Left ventricle myocardium inferior (tissue), 1 donor: ENCODE measurements at places on chromosomes 5 and 9. TPM values are rescaled to one million over a fixed set of nuclear protein-coding genes. Genes with fewer than 3 reads are reported as not detected.

DNA sequence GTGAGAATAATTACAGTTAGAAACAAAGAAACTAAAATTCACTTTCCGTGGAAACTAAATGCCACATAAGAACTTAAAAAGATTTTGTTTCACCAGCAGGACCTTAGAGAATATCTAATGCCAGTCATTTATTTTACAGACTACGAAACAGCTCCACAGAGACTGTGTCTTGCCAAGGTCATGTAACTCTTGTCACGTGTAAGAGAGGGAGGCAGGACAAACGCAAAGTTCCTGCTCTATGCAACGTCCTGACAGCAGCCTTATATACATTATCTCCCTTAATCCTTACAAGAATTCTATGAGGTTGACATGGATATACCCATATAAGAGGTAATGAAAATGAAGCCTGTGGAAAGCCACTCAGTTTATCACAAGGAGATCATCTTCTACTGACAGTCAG lies 39.4 kb downstream of the CTNNAL1 start:
- no peak for DNase-seq
- H3K36me3 ChIP-seq = peaks cover 18% of the 10 kb centered on the region
- peaks cover 32% of the 10 kb centered on the region for H3K4me1 ChIP-seq
- no peaks in the 10 kb centered on the region for H3K27me3 ChIP-seq
- H3K27ac ChIP-seq = peak overlapping the region; percentile 79

DNA sequence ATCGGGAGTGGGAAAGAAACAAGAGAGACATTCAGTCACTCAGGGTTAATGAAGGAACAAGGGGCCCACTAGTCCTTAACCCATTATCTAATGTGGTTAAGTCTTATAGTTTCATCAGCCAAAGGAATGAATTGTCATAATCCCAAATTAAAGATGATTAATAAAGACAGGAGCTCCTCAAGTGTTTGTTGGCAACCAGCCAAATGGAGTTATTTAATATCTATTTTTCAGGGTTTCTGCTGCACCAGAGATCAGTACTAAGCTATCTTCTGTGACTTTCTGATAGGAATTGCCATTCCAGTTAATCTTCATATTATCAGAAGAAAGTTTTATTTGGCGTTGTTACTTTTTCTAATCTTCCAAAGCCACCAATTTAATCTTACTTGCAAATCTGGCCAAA lies 34.0 kb upstream of the FCHO2 start:
- no peaks in the 10 kb centered on the region for H3K27me3 ChIP-seq
- no peak for DNase-seq
- H3K4me3 ChIP-seq = no peak overlapping the region
- no peaks in the 10 kb centered on the region for H3K36me3 ChIP-seq
- H3K27ac ChIP-seq = no peak overlapping the region
- H3K4me1 ChIP-seq = no peaks in the 10 kb centered on the region

GRCh38 chr9:137049544-137050449 lies 3.8 kb upstream of the NPDC1 start:
- peaks cover 80% of the 10 kb centered on the region for H3K27me3 ChIP-seq
- DNase-seq = no peak
- no peaks in the 10 kb centered on the region for H3K36me3 ChIP-seq
- no peak overlapping the region for H3K4me3 ChIP-seq

The OR1J2 gene
- not detected for total RNA-seq

DNA sequence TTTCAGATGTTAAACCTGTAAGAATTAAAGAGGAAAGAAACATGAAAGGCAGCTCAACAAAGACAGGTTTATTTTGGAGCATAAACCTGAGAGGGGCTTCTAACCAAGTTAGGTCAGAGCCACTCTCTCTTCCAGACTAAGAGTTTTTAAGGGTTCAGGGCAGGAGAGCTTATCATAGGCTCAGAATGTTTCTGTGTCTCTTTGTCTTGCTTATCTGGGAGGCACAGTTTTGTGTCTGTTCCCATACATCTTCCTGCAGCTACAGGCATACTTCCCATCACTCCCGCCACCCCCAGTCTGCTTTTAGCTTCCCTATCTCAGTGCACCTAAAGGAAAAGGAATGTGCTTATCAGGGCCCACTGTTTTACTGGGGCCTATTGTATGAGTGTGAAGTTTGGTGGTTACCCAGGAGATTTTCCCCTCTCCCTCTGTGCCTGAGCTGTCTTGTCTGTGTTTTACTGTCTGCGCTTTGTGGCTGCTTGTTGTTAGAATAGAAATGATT lies 21.9 kb downstream of the CD14 start:
- no peaks in the 10 kb centered on the region for H3K27me3 ChIP-seq
- H3K4me1 ChIP-seq = peaks cover 13% of the 10 kb centered on the region
- no peak for DNase-seq
- H3K36me3 ChIP-seq = no peaks in the 10 kb centered on the region

DNA sequence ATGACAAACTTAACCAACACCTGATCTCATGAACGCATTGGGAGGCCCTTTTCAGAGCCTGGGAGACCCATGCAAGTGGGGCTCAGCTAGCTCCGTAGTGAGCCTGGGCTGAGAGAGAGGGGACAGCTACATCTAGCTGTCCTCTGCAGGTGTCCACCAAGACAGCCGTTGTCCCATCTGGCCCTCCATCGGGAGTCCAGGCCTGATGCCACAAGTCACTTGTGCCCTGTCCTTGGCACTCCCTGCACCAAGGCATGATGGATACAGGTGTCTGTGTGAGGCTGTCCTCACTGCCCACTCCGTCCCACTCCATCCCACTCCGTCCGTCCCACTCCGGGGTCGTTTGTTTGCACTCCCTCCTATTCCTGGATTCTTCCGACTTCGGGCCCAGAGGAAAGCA lies 2.5 kb upstream of the EDF1 start:
- DNase-seq = no peak
- no peak overlapping the region for H3K4me3 ChIP-seq
- H3K27me3 ChIP-seq = no peaks in the 10 kb centered on the region

GRCh38 chr5:98770209-98770910 lies 3.1 kb upstream of the RGMB start:
- H3K27me3 ChIP-seq = peaks cover 8% of the 10 kb centered on the region
- no peaks in the 10 kb centered on the region for H3K36me3 ChIP-seq
- peak; percentile 25 for DNase-seq
- peak overlapping the region; percentile 78 for H3K4me3 ChIP-seq
- peak overlapping the region; percentile 73 for H3K27ac ChIP-seq
- H3K4me1 ChIP-seq = peaks cover 66% of the 10 kb centered on the region

- no peak overlapping the region for H3K4me3 ChIP-seq
- H3K27ac ChIP-seq = no peak overlapping the region
- DNase-seq = no peak
- H3K27me3 ChIP-seq = no peaks in the 10 kb centered on the region
- no peaks in the 10 kb centered on the region for H3K36me3 ChIP-seq
- peaks cover 10% of the 10 kb centered on the region for H3K4me1 ChIP-seq
These were observed 130.1 kb upstream of the ZNF608 start for GRCh38 chr5:124876566-124876965.

GRCh38 chr5:88245893-88246244 lies 22.8 kb downstream of the TMEM161B start:
- H3K36me3 ChIP-seq = no peaks in the 10 kb centered on the region
- DNase-seq = no peak
- H3K27me3 ChIP-seq = no peaks in the 10 kb centered on the region
- peaks cover 14% of the 10 kb centered on the region for H3K4me1 ChIP-seq

- no peaks in the 10 kb centered on the region for H3K27me3 ChIP-seq
- H3K36me3 ChIP-seq = no peaks in the 10 kb centered on the region
- H3K4me3 ChIP-seq = no peak overlapping the region
These were observed 257.9 kb upstream of the ANKRD55 start for GRCh38 chr5:56490971-56491468.

DNA sequence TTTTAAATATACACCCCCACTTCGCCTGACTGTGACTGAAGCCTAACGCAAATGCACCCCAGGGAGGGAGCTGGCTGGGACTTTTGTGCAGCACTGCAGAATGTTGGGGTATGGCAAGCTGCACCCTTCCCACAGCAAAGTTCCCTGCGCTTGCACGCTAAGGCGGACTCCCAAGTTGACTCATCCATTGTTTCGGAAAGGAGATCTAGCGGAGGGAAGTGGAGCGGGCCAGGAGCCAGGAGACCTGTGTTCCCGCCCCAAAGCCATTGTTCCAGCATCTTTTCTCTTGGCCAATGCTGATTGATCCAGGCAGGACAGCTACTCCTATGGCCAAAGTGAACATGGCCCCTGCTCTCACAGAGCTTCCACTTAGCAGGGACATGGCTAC lies 202.9 kb downstream of the AOPEP start:
- H3K4me1 ChIP-seq = peaks cover 45% of the 10 kb centered on the region
- no peaks in the 10 kb centered on the region for H3K27me3 ChIP-seq
- peak overlapping the region; percentile 77 for H3K27ac ChIP-seq
- H3K4me3 ChIP-seq = no peak overlapping the region
- DNase-seq = peak; percentile 68

DNA sequence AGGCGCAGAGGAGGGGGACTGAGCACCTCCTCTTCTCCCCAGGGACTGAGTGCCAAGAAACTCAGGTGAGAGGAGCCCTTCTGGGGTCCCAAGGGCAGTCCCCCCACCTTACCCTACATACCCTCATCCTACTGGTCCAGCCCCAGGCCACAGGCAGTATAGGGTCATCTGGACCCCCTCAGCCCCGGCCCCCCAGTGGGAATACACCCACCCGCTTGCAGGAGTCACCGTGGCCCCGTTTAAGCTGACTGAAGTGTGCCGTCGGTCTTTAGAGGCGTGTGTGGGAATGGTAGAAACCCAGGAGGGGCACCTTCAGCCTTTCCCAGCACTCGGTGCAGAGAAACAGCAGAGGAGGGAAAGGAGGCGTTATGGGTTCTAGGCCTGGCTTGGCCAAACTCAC lies 30.8 kb downstream of the COL15A1 start:
- no peaks in the 10 kb centered on the region for H3K27me3 ChIP-seq
- peaks cover 97% of the 10 kb centered on the region for H3K4me1 ChIP-seq
- no peaks in the 10 kb centered on the region for H3K36me3 ChIP-seq
- DNase-seq = no peak
- H3K27ac ChIP-seq = peak overlapping the region; percentile 86
- H3K4me3 ChIP-seq = peak overlapping the region; percentile 58

GRCh38 chr5:135367076-135367475 lies 32.0 kb downstream of the MACROH2A1 start:
- peaks cover 35% of the 10 kb centered on the region for H3K4me1 ChIP-seq
- H3K27me3 ChIP-seq = no peaks in the 10 kb centered on the region
- no peak overlapping the region for H3K27ac ChIP-seq
- no peak for DNase-seq
- no peak overlapping the region for H3K4me3 ChIP-seq

DNA sequence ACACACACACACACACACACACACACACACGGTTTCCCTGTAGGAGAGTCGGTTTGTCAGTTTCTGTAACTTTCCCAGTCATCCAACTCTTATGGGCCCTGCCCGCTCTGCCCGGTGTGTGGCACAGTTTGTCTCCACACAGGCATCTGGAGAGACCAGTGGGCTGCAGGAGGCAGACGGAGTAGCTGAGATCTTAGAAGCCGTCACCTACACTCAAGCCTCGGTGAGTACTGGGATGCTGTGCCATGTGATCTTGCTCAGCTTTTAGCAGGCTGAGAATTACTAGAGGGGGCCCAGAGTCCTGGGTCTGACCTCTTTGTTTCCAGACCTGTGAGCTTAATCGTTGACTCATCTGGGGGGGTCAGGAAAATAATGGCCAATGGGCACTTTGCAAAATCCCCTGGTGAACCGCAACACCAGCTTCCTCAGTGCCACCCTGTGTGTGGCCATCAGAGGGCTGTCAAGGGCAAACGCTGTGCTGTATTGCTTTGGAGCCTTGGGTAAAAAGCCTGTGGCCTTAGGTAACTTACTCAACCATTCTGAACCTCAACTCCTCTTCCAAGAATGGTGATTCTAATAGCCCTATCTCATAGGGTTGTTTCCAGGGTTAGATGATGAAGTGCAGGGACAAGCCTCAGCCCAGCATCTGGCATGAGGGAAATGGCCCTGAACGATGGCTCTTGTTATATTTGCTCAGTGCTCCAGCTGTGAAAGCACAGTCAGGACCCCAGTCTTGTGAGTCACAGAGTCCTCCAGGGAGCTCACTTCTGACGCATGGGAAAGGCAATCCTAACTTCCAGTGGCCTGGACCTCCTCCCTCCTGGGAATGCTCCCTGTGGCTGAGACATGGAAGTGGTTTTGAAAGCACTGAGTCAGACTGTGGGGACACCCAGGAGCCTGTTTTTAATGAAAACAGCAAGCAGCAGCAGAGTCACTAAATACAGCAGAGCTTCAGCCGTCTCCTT lies 45.6 kb downstream of the COL15A1 start:
- H3K4me3 ChIP-seq = no peak overlapping the region
- peaks cover 18% of the 10 kb centered on the region for H3K36me3 ChIP-seq
- no peaks in the 10 kb centered on the region for H3K27me3 ChIP-seq
- peak overlapping the region; percentile 79 for H3K27ac ChIP-seq

- H3K4me3 ChIP-seq = no peak overlapping the region
- H3K36me3 ChIP-seq = no peaks in the 10 kb centered on the region
- H3K4me1 ChIP-seq = peaks cover 59% of the 10 kb centered on the region
These were observed 78.6 kb downstream of the PDZD2 start for GRCh38 chr5:31717561-31717960.

GRCh38 chr5:65434122-65434521 lies 47.6 kb downstream of the ADAMTS6 start:
- no peak for DNase-seq
- no peaks in the 10 kb centered on the region for H3K36me3 ChIP-seq
- no peak overlapping the region for H3K27ac ChIP-seq
- no peak overlapping the region for H3K4me3 ChIP-seq
- no peaks in the 10 kb centered on the region for H3K27me3 ChIP-seq
- H3K4me1 ChIP-seq = no peaks in the 10 kb centered on the region

The MYORG gene
- total RNA-seq = 6.3 TPM

- H3K27me3 ChIP-seq = peaks cover 8% of the 10 kb centered on the region
- DNase-seq = no peak
- H3K4me1 ChIP-seq = peaks cover 10% of the 10 kb centered on the region
- no peaks in the 10 kb centered on the region for H3K36me3 ChIP-seq
- no peak overlapping the region for H3K4me3 ChIP-seq
- H3K27ac ChIP-seq = no peak overlapping the region
These were observed 664.7 kb downstream of the ACTL7B start for GRCh38 chr9:108191065-108191464.

The OTP gene
- not detected for total RNA-seq

The SIT1 gene
- not detected for total RNA-seq

The TMEM38B gene
- total RNA-seq = 63.2 TPM

- H3K27ac ChIP-seq = no peak overlapping the region
- DNase-seq = no peak
- H3K4me3 ChIP-seq = no peak overlapping the region
These were observed 642.4 kb upstream of the C9orf72 start for GRCh38 chr9:28215536-28216299.

- no peak overlapping the region for H3K4me3 ChIP-seq
- DNase-seq = no peak
- peaks cover 44% of the 10 kb centered on the region for H3K36me3 ChIP-seq
- no peaks in the 10 kb centered on the region for H3K27me3 ChIP-seq
These were observed 6.1 kb downstream of the ANXA1 start for GRCh38 chr9:73157811-73158210.

GRCh38 chr9:78131969-78132700 lies 100.5 kb upstream of the GNAQ start:
- H3K4me1 ChIP-seq = no peaks in the 10 kb centered on the region
- H3K4me3 ChIP-seq = peak overlapping the region; percentile 18
- no peak for DNase-seq

DNA sequence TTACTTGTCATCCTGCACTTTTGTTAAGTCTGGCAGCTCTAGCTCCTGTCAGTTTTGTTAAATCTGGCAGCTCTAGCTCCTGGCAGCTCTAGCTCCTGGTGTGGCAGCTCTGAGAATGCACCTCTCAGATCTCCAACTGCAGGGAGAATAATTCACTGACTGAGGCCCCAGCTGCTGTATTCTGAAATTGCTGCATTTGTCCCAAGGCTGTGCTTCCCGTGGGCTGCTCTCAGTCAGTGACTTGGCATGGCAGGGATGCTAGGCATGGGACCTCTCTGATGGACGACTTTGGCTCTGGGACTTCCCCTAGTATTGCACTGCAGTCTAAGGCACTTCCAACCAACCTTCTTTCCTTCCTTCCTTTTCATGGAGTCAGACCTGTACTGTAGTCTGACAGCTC lies 475.7 kb downstream of the CCDC171 start:
- no peak overlapping the region for H3K27ac ChIP-seq
- no peak for DNase-seq
- peaks cover 3% of the 10 kb centered on the region for H3K27me3 ChIP-seq
- H3K4me1 ChIP-seq = no peaks in the 10 kb centered on the region
